NCI-H1930 (cell line): ENCODE measurements at places on chromosomes 6 and 20.

DNA sequence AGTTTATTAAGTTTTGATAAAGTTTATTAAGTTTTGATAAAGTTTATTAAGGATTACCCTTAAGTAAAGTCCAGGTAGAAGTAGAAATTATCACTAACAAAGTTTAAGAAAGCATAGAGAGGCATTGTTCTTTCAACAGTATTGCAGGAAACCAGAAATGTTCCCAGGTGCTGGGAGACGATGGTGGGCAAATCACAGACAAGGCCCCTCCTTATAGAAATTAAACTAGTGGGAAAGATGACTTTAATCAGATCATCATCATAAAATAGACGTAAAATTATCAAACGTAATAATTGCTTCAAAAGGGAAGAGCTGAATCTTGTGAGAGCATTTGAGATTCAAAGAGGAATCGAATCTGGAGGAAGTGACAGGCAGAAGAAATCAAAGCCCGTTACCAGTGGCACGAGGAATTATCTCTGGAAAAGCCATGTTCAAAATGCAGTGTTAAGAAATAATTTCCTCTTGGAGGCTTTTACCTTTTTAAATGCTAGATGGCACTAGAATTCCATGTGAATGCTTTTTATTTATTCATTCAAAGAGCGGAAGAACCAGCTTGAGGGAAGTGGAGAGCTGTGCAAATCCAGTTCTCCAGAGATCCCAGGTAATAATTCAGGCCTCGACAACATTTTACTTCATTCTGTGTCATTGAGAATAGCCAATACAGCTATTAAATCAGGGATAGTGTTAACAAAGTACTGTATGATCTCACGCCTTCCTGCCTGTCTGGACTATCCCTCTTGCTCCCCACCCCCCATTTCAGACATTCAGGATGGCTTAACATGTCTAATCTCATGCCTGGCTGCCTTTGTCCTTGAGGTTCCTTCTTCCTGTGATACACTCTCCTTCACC is 1.0 kb upstream of the APMAP start:
- no peak for DNase-seq

DNA sequence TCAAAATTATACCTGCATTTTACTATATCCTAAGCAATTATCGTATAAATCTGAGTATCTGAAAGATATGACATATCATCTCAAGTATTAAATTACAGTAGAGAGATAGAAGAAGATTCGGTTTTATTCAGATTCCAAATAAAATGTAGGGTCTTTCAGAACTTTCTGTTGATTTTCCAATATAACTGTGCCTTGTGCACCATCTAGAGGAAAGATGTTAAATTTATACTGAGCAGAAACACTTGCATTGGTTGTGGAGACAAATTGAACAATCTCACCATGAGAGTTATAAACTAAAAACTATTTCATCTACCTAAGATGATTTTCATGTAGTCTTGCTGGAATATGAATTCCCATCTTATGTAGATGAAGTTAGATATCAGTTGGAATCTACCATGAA is 26.8 kb upstream of the HSF2 start:
- no peak for DNase-seq

- DNase-seq: no peak
Observed at GRCh38 chr6:4114123-4114522, 21.3 kb downstream of the ECI2 start.

DNA sequence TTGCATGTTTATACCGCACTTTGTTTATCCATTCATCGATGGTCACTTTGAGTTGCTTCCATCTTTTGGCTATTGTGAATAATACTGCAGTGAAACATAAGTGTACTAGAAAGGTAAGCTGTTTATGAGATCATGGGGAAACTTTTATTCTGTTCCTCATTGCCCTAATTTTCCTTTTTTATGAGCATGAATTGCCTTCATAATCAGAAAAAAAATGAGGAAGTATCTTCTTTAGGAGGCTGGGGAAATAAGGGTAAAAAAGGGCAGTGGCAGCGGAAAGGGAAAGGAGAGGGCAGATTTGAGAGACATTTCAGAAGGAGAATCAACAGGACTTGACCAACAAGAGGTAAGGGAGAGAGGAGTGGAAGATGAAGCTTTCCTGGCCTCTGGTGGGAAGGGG is 14.3 kb upstream of the SERINC3 start:
- no peak for DNase-seq

DNA sequence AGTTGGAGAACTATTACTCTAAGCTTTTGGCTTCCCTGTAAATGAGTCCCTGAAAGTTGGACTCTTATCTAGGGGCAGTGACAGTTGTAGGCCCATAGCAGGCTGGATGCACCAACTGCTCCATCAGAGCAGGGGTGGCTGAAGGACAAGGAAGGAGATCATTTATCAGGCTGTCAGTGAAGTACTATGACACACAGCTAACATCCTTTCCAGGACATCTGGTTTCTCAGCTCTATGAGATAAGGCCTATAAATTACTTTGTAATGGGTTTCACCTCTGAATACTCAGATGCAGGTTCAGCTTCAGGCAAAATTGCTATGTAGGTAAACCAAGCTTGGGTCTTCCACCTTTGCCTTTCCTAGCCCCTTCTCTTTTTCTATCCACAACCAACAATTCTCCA is 468.5 kb downstream of the KIF16B start:
- no peak for DNase-seq

DNA sequence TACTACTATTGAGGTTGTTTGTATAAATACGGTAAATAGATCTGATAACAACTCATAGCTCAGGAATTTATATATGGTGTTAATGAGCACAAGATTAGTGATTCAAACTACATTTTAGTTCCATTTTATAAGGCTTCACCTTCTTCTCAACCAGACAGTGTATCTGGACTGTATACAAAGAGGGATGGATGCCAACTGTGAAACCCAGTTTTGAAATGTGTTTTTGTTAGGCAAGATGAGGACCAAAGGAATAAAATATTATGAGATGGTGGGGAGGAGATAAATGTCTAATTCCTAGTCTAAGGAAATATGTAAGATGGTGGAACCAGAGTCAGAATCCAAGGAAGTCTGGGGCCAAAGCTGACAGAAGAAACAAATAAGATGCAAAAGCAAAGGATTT is 329.0 kb downstream of the GRIK2 start:
- DNase-seq: no peak

DNA sequence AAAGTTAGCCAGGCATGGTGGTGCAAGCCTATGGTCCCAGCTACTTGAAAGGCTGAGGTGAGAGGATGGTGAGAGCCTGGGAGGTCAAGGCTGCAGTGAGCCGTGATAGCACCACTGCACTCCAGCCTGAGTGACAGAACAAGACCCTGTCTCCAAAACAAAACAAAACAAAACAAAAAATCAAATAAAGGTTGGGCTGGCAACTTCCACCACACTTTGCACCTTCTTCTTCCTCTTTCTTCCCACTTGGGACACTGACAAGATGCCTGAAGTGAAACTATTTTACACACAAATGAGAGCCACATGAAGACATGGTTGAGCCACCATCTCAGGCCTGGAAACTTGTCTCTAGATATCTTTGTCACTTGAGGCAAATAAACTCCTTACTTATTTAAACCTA is 53.8 kb upstream of the CCDC28A start:
- DNase-seq: no peak
